ENCODE measurements at places on chromosomes 4 and X.
A peak's percentile ranks its signal among the peaks of the same experiment; 100 is the strongest.

DNA sequence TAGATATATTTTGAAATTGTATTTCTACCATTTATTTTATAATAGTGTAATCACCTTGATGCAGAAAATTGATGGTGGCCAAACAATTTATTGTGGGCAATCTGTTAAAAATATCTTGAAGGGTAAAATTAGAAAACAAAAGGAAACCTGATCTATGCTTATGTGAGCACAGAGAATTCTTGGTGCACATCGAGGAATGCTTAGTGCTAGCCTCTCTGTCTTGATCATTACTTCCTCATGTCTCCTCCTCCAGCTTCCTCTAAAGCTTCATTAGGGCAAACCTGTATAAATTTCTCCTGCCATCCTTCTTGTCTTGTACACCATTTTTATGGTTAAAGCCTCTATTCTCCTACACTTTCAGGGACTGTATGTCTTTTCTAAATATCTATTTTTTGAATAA is 725.8 kb downstream of the RAPGEF2 start:
- no peak for DNase-seq

DNA sequence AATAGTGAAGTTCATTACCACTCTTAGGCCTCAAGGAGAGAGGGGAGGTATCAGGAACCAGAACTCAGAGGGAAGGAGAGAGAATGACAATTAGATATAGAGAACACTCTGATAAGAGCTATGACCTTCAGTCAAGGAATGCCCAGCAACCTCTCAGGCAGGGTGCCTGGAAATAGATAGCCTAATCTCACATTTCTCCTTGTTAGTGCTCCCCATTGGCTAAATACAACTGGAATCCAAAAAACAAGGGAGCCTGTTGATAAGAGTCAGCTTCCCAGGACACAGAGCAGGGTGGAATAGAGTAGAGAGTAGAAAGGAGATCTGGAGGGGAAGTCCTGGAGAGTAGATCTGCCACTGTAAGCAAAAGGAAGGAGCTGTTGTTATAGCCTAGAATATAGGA is 62.1 kb downstream of the DCX start:
- DNase-seq: no peak

GRCh38 chrX:39536211-39536610 is 561.5 kb downstream of the BCOR start:
- no peak for DNase-seq

DNA sequence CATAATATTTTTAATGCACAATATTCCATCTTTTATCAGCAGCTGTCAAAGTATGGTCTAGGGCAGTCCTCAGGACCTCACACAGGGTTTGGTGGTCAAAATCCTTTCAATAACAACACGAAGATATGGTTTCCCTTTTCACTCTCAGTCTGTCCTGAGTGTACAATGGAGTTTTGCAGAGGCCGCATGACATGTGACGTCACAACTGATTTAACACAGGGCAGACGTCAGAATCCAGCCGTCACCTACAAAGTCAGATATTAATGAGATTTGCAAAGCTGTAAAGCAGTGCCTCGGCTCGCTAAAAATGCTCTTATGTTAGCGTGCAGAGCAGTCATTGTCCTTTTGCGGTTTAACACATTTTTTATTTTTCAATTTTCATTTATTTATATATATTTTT is 12.5 kb downstream of the ABLIM2 start:
- no peak for DNase-seq

DNA sequence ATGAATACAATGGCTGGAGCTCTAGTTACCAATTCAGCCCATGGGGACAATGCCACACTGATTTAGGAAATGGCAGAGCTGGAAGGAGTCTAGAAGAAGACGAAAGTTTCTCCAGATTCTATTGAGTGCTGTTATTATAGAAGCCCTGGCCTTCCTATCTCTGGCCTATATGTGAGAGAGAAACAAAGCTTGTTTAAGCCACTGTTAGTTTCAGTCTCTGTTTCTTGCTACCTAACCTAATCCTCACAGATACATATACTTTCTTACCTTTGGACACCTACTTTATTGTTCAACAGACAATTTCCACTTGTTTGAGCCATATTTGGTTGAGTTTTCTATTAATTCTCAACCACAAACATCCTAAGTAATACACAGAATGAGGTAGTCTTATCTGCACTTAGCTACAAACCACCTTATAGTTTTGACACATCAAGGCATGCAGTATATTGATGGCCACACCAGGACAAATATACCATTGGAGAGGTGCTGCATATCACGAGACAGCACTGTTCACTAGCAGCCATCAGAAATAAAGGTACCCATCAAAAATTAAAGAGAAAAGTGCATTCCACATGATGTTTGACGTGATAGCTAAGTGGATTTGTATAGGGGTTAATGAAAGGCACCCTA is 190.2 kb downstream of the SMIM20 start:
- no peak for DNase-seq

GRCh38 chr4:72320223-72320948 is 248.6 kb downstream of the ADAMTS3 start:
- DNase-seq: no peak

DNA sequence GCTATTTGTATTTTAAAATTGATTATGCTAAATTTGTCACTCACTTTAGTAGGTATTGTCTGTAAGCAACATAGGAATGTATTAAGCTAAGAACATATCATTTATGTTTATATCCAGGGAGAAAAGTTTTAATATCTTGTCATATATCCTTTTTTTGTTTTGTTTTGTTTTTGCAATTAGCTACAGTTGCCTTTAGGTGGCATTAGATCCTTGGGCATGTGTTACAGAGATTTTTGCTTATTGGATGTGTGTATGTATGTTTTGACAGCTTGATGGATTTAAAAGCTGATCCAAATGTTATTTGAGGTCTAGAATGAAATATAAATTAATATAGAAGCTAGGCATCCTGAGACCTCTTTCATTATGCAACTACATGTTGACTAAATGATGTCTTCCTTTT is 36.1 kb upstream of the OTUD4 start:
- DNase-seq: no peak

DNA sequence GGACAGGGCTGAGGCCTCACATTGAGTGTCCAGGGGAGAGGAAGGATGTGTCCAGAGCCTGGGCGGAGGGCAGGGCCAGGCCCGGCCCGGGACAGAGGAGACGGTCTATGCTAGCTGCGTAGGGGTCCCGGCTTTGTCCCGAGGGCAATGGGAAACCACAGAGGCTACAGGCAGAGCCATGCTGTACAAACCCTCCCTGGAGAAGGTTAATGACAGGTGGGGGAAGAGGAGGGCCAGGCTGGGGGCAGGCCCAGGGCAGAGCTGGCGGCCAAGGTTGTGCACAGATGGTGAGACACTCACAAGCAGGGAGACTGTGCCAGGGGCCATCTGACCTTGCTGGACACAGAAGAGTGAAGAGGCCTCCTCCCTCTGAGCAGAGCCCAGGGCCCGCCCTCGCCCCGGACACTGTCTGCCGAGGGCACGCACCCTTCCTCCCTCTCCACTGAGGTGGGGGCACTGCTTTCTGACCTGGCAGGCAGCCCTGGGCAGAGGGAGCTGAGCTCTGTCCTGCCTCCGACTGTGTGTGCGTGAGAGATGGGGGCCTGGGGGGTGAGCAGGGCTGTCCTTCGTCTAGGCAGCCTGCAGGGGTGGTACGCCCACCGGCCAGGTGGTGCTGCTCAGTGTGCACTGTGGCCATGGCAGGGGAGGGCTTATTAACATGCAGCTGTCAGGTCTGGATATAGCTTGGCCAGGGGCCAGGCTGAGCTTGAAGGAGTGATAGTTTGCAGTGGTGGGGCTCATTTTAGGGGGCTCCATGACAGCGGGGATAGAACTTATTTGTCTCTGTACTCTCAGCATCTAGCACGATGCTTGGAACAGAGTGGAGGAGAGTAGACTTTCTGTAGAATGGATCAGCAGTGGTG is 75.7 kb upstream of the LRPAP1 start:
- no peak for DNase-seq

DNA sequence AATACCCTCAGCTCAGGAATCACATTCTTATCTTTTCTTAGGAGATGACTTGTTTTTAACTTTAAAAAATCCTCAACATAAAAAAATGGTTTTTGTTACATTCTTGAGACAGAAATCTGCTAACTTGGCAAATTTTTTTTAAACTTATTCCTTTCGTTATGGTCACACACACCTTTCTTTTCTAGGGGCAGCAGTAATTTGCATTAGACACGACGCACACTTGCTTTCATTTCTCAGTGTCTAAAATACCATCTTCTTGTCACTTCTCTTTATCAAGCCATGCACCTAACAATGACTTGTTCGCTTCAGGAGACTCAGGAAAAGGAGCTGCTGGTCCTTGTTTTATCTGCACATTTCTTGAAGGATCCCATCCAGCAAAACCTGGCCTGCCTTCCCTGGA is 112.6 kb upstream of the TBL1X start:
- no peak for DNase-seq

DNA sequence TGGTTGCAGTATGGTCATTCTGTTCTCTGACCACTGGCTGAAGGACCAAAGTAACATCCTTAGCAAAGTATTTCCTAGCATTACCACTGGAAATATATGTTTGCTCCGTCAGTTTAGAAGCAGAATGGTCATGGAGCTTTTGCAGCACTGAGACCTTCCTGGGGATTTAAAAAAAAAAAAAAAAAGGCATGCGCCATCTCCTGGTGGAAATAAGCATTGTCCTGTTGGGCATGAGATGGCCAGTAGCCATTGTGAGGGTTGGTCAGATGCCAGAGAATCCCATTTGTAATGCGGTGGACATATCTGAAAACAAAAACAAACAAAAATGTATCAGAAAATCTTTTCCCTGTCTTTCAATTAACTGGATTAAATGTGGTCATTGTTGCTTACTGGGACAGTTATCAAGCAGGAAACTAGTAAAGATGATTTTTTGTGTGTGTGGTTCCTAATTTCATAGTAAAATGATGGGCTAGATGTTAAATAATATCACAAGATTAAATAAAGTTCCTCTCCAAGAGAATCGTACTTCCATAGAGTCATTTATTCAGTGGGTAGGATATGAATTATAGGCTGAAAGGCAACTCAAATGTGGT is 139.6 kb downstream of the SOWAHB start:
- DNase-seq: no peak

DNA sequence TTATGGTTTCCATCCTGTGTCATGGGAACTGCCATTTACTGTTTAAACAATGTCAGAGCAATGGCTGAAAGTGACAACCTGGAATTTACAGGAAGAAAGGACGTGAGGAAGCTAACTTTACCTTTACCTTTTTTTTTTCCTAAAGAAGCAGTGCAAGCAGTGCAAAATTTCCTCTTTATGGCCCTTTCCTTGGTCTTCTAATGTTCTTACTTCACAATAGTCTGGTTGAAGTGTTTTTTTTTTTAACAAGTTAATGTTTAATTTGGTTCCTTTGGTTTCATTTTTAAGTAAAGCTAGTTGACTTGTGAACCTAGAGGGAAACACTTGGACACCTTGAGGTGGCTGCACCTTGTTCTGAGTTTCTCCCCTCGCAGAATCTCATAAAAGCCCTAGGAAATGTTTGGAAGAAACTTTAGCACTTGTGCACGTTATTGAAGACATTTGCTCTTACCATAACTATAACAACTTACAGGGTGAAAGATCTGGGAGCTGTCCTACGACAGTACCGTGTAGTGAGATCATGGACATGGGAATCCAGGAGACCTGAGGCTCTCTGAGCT is 1.8 kb downstream of the SGMS2 start:
- no peak for DNase-seq

GRCh38 chrX:108347800-108348199 is 90.4 kb downstream of the COL4A6 start:
- DNase-seq: no peak

DNA sequence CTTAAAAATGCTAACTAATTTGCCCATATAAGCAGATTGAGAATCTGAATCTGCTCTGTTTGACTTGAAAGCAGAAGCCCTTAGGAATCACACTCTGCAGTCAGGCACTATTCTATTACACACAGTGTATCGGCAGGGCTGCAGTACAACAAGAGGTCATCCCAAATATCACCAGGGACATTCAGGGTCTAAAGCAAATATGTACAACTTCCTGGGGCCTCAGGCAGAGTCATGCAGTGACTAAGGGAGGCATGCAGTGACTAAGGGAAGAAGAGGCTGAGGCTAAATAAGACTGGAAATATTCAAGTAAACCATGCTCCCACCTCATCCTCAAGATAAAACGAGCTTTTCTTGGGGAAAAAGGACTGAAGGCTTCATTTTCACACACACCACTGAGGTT is 20.9 kb downstream of the MAPK10 start:
- peak; percentile 72 for DNase-seq

- no peak for DNase-seq
Observed at GRCh38 chr4:183636503-183636902, 22.5 kb downstream of the RWDD4 start.

All from AG04450 (cell line).